Naive thymus-derived CD8-positive, alpha-beta T cell (primary cell): ENCODE measurements at places on chromosomes 2 and 18. TPM values are rescaled to one million over a fixed set of nuclear protein-coding genes. Genes with fewer than 3 reads are reported as not detected.

DNA sequence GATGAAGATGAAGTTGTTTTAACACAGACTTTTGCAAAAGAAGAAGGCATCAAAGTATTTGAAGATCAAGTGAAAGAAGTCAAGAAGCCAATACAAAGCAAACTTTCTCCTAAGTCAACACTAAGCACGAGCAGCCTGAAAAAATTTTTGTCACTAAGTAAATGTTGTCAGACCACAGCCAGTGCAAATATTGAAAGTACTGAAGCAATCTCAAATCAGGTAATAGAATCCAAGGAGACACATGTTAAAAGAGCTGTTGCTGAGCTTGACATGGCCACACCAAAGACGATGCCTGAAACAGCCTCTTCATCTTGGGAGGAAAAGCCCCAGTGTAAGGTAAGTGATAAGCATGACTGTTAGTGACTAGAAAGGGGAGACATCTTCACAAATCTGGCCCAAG is 75.1 kb downstream of the FSIP2 start:
- H3K36me3 ChIP-seq, result peaks cover 25% of the 10 kb centered on the region
- no peak overlapping the region for H3K4me3 ChIP-seq
- H3K27ac ChIP-seq, result no peak overlapping the region
- no peaks in the 10 kb centered on the region for H3K4me1 ChIP-seq

GRCh38 chr2:20186078-20186854 is 38.7 kb downstream of the SDC1 start:
- peaks cover 1% of the 10 kb centered on the region for H3K4me1 ChIP-seq
- no peak overlapping the region for H3K4me3 ChIP-seq
- H3K27me3 ChIP-seq, result no peaks in the 10 kb centered on the region
- no peak overlapping the region for H3K27ac ChIP-seq

- H3K4me1 ChIP-seq, result peaks cover 12% of the 10 kb centered on the region
- H3K36me3 ChIP-seq, result no peaks in the 10 kb centered on the region
- peaks cover 4% of the 10 kb centered on the region for H3K27me3 ChIP-seq
- H3K4me3 ChIP-seq, result peak overlapping the region; percentile 89
- peak overlapping the region; percentile 53 for H3K27ac ChIP-seq
- no peak for DNase-seq
Observed at GRCh38 chr18:80147037-80147417, 38.0 kb downstream of the ADNP2 start.

- no peak overlapping the region for H3K27ac ChIP-seq
- H3K27me3 ChIP-seq, result no peaks in the 10 kb centered on the region
- peaks cover 33% of the 10 kb centered on the region for H3K4me1 ChIP-seq
- peaks cover 5% of the 10 kb centered on the region for H3K36me3 ChIP-seq
Observed at GRCh38 chr2:219122202-219122980, 38.2 kb downstream of the NHEJ1 start.

The DYNAP gene
- not detected for polyA plus RNA-seq

DNA sequence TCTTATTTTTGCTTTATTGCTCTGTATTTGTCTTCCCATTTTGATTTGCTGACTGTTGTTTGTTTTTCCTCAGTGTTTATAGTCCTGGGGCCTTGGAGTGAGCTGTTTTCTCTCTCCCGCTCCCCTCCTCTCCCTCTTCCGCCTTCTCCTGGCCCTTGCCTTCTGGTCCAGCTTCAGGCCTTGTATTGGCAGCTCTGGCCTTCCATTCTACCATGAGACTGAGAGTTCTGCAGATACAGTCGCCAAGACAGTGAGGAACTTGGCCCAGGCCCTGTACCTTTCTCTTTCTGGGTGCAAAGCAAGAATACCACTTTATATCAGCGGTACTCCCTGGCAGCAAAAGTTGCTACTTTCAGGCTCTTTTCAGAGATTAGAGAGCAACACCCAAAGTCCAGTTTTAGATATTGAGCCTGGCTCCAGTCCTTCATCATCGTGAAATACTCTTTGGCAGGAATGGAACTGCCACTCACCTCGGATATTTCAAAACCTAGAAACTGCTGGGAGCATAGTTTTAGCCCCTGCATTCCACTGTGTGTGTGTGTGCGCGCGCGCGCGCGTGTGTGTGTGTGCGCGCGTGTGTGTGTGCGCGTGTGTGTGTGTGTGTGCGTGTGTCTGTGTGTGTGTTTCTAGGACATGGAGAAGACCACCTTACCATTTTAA is 17.1 kb upstream of the L3MBTL4 start:
- no peaks in the 10 kb centered on the region for H3K4me1 ChIP-seq
- H3K27me3 ChIP-seq, result peaks cover 2% of the 10 kb centered on the region
- no peaks in the 10 kb centered on the region for H3K36me3 ChIP-seq
- no peak overlapping the region for H3K4me3 ChIP-seq

DNA sequence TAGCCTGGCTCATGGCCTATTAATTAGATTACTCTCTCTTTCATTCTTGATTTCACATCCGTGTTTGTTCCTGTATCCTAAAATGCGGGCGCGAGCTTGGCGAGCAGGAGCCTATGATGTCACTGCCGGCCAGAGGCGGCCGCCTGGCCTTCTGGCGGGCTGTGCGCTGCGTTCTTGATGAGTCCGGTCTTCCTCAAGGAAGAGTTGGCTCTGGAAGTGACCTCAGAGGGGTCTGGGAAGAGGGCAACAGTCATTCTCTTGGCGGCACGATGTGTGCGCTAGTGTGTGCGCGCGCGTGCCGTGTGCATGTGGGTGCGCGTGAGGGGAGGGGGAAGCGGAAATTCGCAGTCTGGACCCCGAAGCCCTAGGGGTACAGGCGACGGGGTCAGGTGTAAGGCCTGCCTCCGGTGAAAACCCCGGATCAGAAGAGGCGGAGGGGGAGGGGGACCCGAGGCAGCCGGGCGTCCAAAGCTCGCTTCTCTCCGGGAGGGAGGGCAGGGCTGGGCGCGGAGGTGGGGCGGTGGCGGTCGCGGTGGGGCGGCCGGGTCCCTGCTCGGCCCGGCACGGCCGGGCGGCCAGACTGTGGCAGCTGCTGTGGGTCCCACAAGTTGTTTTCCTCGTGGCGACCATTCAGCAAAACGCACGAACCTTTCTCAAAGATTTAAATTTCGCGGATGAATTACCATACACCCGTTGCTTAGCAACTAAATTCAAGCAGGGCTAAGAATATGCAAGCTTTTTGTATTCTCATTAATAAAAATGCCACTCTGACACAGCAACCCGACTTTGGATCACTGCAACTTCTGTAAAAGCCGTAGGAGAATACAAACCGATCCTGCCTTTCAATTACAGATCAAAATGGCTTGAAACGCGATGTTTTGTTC is 8.4 kb downstream of the POU3F3 start:
- H3K27ac ChIP-seq, result peak overlapping the region; percentile 75
- peaks cover 36% of the 10 kb centered on the region for H3K36me3 ChIP-seq
- H3K4me3 ChIP-seq, result no peak overlapping the region
- H3K27me3 ChIP-seq, result peaks cover 69% of the 10 kb centered on the region
- no peak for DNase-seq

DNA sequence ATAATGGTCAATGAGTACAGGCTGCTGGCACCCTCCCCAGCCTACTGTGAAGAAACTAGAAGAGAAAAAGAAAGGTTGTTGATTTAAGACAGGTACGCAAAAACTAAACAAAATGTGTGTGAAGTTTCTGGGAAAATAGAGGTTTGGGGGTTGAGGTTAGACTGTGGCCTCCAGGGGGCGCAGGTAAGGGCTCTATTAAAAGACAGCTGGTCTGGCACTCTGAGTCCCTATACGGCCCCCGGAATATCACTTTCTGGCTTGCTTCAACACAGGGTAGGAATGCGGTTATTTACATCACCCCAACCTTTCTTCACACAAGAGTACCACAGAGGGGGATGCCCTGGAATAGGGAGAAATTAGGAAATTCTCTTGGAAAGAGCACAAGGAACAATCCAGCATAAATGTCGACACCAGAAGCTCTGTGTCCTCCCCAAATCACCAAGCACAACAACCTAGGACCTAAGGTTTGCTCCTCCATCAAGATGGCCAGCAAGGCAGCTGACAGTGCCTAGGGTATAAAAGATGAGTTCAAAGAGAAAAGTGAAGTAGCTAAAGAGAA is 480.8 kb upstream of the KLHL29 start:
- DNase-seq, result no peak
- peaks cover 17% of the 10 kb centered on the region for H3K27me3 ChIP-seq

DNA sequence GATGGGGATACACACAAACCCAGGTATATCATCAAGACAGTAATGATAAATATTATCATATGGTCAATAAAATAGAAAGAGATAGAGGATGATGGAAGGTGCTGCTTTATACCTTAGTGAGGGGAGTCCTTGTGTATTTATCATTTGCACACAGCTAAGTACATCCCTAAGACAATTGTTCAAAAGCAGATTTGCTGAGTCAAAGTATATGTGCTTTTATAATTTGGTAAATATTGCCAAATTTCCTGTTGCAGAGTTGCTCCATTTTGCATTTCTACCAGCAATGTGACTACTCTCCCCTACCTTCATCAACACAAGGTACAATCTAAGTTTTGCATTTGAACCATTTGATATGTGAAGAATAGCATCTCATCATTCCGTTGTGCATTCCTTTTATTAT is 22.6 kb upstream of the PLEK start:
- H3K27me3 ChIP-seq, result peaks cover 11% of the 10 kb centered on the region
- no peaks in the 10 kb centered on the region for H3K4me1 ChIP-seq
- H3K36me3 ChIP-seq, result no peaks in the 10 kb centered on the region
- H3K27ac ChIP-seq, result no peak overlapping the region

DNA sequence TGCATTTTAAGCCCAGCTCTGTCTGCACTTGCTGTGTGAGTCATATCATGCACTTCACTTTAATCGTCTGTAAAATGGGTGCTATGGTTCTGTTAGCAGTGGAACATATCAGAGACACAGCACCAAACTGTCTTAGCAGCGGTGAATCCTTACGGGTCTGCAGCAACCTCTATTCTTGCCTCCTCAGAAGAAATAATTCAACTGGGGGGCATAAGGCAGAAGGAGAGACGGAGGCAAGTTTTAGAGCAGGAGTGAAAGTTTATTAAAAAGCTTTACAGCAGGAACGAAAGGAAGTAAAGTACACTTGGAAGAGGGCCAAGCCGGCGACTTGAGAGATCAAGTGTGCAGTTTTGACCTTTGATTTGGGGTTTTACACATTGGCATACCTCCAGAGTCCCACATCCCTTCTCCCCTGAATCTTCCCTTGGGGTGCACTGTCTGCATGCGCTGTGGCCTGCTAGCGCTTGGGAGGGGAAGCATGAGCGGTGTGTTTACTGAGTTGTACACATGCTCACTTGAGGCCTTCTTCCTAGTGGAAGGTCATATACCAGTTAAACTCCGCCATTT is 109.8 kb downstream of the DDX1 start:
- H3K27me3 ChIP-seq, result peaks cover 2% of the 10 kb centered on the region
- H3K4me1 ChIP-seq, result no peaks in the 10 kb centered on the region
- no peaks in the 10 kb centered on the region for H3K36me3 ChIP-seq
- no peak for DNase-seq

DNA sequence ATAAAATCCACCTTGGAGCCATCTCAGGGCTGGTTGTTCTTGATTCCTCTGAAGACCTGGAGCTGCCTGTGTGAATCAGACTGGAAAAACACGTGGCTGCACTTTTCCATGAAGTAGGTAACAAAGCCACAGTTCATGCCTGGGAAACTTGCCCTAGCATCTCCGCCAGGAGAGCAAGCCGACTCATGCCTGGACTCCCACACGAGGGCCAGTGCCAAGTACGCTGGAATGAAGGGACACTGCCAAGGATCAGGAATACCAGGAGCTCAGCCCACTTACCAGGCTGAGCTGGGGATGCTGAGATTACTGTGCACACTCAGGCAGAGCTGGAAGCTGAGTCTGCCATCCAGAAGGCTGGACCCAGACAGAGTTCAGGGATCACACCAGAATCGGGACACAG is 10.9 kb upstream of the FHL2 start:
- H3K36me3 ChIP-seq, result no peaks in the 10 kb centered on the region
- no peak overlapping the region for H3K27ac ChIP-seq
- no peak for DNase-seq
- H3K4me1 ChIP-seq, result peaks cover 5% of the 10 kb centered on the region
- H3K27me3 ChIP-seq, result peaks cover 38% of the 10 kb centered on the region

The ASIC4 gene
- polyA plus RNA-seq, result not detected

GRCh38 chr2:27160191-27160590 is 11.4 kb downstream of the TCF23 start:
- H3K27me3 ChIP-seq, result no peaks in the 10 kb centered on the region
- H3K4me3 ChIP-seq, result no peak overlapping the region
- H3K4me1 ChIP-seq, result no peaks in the 10 kb centered on the region

- no peak overlapping the region for H3K27ac ChIP-seq
- no peak for DNase-seq
- no peaks in the 10 kb centered on the region for H3K4me1 ChIP-seq
Observed at GRCh38 chr2:96656540-96656939, 14.0 kb downstream of the FER1L5 start.

The UGT1A5 gene
- polyA plus RNA-seq, result not detected

GRCh38 chr2:222794585-222795449 is 66.0 kb upstream of the ACSL3 start:
- no peaks in the 10 kb centered on the region for H3K27me3 ChIP-seq
- no peaks in the 10 kb centered on the region for H3K36me3 ChIP-seq
- no peaks in the 10 kb centered on the region for H3K4me1 ChIP-seq
- peak overlapping the region; percentile 18 for H3K27ac ChIP-seq
- DNase-seq, result no peak
- H3K4me3 ChIP-seq, result no peak overlapping the region

- peaks cover 21% of the 10 kb centered on the region for H3K27me3 ChIP-seq
- H3K4me1 ChIP-seq, result peaks cover 8% of the 10 kb centered on the region
- H3K4me3 ChIP-seq, result no peak overlapping the region
- H3K36me3 ChIP-seq, result peaks cover 4% of the 10 kb centered on the region
- DNase-seq, result no peak
Observed at GRCh38 chr2:39660612-39661236, 5.0 kb upstream of the TMEM178A start.

DNA sequence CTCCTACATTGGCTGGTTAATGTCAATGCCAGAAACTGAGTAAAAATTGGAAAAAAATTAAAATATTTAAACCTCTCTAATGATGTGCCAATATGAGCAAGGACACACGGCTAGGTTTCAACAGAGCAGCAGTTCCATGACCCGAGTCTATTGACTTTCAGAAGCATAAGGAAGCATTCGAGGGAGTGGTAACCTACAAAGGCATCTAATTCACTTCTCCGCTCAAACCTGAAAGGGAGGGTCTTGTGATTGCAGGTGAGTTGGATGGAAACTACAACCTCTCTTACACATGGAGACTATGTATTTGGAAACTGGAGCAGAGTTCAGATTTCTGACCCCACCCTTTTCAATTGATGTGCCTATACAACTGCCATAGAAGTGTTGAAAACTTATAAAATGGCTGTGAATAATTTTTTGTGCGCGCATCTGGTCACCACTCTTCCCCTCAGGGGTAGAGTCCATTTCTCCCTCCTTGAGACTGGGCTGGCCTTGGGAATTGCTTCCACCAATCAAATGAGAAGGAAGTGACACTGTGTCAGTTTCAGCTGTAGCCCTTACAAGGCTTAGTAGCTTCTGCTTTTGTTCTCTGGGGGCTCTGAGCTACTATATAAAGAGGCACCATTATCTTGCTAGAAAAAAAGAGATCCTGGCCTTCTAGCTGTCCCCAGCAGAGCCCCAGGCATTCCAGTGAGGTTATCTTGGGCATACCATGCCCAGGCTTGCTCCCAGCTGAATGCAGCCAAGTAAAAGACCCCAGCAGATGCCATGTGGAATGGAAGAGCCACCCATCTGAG is 278.0 kb downstream of the EPHA4 start:
- no peak for DNase-seq
- H3K27ac ChIP-seq, result no peak overlapping the region
- peaks cover 3% of the 10 kb centered on the region for H3K27me3 ChIP-seq
